ELF-1 (cell line): ENCODE measurements at places on chromosomes 7 and 10.

GRCh38 chr7:103989785-103990767, 618 bp upstream of the RELN start:
- peak; percentile 53 for DNase-seq

- no peak for DNase-seq
Observed at GRCh38 chr10:13770760-13771493, 184.2 kb downstream of the PRPF18 start.

DNA sequence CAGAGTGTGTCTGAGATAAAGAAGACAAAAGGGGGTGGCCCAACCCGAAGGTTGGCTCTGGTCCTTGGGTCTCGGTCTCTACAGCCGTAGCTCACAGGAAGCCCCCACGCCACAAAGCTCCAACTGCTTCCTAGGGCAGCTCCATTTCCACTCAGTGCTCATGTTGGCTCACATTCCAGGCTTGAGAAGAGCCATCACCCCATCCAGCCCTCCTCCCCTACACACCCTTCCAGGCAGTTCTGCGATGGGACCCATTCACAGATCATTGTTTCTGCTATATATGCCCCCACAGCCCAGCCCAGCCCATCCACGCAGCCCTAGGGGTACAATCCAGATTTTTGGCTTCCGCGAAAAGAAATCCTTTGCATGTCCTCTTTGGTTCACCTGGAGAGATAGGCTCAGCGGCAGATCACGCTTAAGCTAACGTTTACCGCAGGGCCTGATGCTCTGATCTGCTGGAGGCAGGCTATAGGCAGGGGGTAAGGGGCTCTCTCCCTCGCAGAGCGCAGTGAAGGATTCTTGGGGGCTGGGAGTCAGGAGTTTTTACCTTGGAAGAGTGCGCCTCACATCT, 6.2 kb upstream of the HOXA11 start:
- DNase-seq, result peak; percentile 32

DNA sequence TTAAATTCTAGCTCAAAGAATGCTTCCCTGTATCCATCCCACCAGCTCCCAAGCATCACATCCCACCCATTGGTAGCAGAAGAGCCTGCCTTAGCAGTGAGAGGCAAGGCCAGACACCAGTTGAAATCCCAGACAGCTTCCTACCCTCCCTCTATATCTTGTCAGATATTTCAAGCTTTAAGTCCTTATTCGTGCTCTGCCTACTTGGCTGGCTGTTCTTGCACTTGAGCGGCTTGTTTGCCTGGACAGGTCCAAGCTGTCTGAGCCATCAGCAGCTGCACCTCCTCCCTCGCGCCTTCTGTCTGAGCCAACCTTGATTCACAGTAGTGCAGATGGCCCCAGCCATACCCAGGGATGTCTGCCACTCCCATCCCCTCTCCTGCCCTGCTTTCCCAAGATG, 16.4 kb downstream of the LRRC4 start:
- DNase-seq, result no peak

DNA sequence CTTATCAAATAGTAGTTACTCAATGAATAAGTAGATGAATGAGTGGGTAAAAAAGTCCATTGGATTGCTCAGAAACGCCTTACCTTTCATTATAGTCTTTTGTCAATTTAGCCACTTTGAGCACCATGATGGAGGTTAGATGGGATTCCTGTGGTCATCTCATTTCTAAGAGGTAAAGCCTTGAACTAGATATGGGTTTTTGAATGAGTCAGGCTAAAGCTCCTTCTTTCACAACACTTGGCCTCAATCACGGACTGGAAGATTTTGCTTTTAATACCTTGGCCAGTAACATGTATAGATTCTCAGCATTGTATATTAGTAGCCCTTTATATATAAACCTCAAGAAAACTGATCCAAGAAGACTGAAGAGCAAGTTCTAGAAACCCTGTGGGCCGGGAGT, 99.7 kb upstream of the CCDC6 start:
- DNase-seq, result no peak

DNA sequence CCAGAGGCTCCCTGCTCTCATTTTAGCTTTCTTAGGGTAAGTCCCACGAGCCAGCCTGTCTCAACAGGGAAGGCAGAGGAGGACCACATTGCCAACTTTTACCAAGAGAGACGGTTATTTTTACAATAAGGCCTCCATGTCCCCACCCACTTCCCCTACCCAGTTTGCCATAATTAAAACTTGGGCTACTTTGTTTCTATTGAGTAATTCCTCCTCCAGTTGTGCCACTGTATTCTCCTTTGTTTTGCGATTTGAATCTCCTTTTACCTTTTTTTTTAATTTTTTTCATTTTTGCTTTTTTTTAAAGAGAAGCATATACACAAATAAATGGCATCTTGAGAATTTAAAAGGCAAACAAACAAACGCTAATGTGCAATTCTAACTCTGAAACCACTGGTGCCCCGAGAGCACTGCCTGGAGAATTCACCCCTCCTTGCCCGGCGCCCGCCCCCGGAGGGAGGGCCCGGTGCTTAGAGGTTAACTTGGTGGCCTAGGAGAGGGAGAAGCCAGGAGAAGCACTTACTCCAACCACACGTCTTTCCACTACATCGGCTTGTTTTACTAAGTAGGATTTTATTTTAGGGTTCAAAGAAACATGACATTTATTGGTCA, 282.3 kb downstream of the USP6NL start:
- no peak for DNase-seq

- DNase-seq, result no peak
Observed at GRCh38 chr10:62538606-62539005, 164.4 kb downstream of the ZNF365 start.

- DNase-seq, result no peak
Observed at GRCh38 chr7:12612622-12613021, 42.1 kb downstream of the SCIN start.

DNA sequence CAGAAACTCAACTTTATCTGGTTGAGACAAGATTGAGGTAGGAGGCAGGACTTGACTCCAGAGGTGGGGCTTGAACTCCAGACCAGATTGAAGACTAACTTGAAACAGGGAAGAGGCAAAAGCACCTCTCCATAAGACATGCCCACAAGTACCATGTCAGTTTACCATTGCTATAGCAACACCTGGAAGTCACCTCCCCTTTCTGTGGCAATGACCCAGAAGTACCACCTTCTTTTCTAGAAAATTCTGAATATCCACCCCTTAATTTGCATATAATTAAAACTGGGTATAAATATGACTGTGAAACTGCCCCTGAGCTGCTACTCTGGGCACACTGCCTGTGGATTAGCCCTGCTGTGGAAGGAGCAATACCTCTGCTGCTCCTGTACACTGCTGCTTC, 4.9 kb upstream of the TOMM7 start:
- no peak for DNase-seq

DNA sequence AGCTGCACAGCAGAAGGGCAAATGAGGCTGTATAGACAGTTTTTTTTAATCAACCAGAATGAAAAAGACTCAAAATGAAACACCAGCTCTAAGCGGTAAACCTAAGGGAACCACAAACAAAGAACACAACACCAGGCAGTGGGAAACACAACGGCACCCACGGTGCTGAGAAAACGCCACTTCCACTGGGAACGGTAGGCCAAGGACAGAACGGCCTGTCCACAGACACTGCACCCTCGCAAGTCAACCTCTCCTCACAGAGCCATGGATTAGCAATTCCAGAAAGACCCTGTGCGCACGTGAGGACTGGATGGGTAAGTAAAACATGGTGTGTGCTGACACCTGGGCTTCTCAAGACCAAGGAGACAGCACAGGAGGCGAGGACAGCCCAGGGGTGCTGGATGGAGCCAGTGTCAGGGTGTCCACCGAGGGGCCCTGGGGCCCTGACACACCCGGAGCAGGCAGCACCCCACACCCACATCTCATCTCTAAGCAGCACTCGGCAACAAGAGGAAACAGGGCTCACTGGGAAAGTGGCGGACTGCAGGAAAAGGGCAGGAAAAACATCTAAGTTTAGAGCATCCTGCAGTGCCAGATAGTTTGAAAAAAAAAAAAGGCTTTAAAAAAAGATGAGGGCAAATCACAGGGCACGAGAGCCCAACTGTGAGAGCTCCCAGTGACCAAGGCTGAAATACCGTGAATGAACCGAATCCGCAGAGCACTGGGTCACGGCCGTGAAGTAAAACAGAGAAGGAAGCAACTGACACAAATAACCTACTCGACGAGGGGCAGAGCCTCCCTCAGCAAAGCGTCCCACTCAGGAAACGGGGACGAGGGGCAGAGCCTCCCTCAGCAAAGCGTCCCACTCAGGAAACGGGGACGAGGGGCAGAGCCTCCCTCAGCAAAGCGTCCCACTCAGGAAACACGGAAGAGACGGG, 120.2 kb downstream of the MAD1L1 start:
- no peak for DNase-seq

GRCh38 chr7:129282865-129283264, 58.0 kb downstream of the AHCYL2 start:
- DNase-seq, result peak; percentile 44

DNA sequence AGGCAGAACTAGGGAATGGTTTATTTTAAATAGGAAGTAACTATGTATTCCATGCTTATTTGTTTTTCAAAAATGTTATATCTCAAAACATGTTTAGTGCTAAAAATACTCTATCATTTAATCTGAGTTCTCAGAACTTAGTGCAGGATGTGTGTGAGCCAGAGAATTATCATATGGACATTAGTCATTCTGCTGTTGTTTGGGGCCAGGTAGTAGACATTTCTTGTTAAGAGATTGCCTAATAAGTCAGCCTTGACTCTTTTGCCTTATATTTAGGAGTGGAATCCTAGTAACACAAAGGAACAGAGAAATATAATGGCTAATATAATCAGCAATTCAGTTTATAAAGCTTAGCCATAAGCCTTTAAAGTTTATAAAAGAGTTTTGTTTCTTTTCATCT, 149.8 kb downstream of the CCSER2 start:
- no peak for DNase-seq

DNA sequence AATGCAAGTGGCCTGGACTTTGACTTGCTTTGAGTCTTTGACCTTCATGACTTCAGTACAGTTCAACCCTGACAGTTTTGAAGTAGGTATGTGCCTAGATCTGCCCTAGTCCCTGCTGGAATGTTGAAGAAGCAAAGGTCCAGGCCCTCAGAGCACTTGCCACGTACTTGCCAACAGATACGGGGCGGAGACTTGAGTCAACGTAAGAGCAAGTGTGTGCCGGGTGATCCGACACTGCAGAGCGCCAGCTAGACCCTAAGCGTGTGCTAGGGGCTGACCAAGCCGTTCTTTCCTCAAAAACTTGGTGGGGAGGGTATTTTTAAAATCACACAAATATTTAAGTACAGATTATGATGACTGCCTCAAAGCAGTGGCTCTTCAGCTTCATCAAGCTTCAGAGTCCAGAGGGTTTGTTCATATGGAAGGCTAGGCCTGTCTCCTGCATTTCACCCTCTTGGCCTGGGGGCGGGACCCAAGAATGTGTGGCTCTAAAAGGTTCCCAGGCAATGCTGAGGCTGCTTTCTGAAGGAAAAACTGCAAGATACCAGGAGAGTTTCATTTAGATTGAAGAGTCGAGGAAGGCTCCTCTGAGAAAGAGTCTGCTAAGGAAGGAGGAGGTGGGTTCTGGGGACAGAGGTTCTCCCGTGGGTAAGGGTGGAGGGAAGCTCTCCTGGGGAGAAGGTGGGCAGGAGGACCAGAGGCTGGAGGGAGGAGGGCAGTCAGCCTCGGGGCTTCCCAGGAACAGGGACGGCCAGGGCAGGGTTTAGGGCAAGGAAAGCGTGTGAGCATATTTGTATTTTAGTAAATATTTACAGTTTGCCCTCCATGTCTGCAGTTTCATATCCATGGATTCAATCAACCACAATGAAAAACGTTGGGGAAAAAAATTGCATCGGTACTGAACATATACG, 160.3 kb downstream of the EGFR start:
- DNase-seq, result peak; percentile 57

GRCh38 chr10:69361303-69361614, 55.5 kb downstream of the TACR2 start:
- no peak for DNase-seq

- DNase-seq, result no peak
Observed at GRCh38 chr10:117460846-117461765, 81.4 kb upstream of the EMX2 start.

DNA sequence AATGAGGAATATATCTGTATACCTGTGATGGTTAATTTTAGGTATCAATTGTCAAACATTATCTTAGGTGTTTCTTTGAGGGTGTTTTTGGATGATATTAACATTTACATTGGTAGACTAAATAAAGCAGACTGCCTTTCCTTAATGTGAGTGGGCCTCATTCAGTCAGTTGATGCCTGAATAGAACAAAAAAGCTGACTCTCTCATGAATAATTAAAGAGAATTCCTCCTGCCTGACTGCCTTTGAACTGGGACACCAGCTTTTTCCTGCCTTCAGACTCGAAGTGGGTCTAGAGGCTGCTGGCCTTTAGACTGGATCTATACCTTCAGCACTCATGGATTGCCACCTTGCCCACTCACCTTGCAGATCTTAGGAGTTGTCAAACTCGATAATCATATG, 117.9 kb upstream of the TMEM168 start:
- no peak for DNase-seq

- DNase-seq, result no peak
Observed at GRCh38 chr7:79282882-79283602, 170.4 kb downstream of the MAGI2 start.

DNA sequence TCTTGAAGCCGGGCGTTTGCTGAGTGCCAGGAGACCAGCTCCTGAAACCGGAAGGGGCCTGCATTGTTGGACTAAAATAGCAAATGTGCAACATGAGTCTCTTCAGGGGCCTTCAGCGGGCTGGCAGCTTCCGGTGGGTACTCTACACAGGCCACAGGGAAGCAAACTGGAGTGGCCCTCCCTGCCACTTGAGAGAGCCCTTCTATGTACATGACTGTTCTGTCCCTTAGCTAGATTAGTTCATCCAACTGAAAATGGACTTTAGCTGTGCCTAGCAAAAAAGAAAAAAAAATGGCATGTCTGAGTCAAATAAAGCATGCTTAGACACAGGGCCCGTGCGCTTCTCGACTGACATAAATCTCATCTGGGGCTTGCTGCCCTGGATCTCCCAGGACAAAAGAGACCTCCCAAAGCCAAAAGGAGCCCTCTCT, 115.3 kb upstream of the TCF7L2 start:
- DNase-seq, result no peak
